ENCODE measurements at places on chromosomes 5 and 9.

- no peak for DNase-seq
Measured at GRCh38 chr5:150517272-150518152, 9.6 kb downstream of the NDST1 start.

DNA sequence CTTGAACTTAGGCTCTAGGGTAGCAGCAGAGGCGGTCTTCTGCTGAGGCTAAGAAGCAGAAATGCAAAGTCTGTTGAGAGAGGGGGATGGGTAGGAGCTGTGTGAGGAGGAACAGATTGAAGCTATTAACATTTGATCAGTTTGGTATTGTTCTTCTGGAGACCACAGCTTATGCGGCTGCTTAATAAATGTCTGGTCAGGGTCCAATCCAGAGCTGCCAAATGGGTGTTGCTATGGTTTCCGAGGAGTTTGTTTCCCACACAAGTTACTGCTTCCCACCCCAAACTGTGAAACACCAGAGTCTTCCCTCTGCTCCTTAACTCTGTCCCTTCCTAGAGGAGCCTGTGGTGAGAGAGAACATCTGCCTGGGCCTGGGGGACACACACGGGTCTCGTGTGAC is 142.2 kb upstream of the KLF4 start:
- no peak for DNase-seq

- no peak for DNase-seq
Measured at GRCh38 chr9:101495810-101496209, 37.8 kb upstream of the RNF20 start.

GRCh38 chr5:117299936-117300328 is 725.3 kb upstream of the SEMA6A start:
- DNase-seq = no peak

DNA sequence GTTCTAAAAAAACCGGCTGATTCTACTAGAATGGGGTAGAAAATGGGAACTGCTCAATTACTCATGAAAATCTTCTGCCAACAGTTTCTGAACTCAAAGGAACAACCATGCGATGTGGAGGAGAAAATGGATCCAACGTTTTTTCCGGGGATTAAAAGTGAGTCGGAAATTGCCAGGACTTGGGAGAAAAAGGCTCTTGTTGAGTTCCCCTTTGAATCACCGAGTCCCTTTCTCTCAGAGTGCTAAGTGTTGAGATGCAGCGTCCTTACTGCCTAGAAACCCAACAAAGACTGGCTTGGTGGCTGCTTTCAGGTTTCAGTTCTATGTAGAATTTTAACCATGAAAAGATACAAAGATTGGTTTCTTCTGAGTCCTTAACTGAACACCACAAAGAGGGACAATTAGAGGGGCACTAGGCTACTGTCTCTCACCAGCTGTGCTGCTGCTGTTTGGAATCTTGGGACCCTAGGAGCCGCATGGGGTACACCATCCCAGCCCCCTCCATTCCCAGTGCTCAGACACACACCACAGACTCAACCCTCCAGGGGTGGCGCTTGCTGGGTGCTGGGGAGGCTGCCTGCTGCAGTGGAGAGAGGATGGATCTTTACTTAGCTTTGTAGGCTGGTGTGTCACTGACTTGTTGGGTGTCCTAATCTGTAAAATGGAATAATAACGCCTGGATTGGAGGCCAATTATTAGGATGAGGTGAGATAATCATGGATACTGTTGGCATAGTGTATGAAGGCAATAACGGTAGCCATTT is 21.5 kb upstream of the NEUROG1 start:
- DNase-seq = no peak

- no peak for DNase-seq
Measured at GRCh38 chr5:53017383-53017782, 28.2 kb downstream of the ITGA2 start.

GRCh38 chr5:16464664-16465543 is 696 bp downstream of the ZNF622 start:
- no peak for DNase-seq

- no peak for DNase-seq
Measured at GRCh38 chr5:102223542-102224477, 72.3 kb downstream of the SLCO4C1 start.

- no peak for DNase-seq
Measured at GRCh38 chr5:73183481-73183891, 10.5 kb downstream of the TMEM174 start.

GRCh38 chr5:10409504-10409903 is 32.2 kb upstream of the ROPN1L start:
- DNase-seq = no peak

- DNase-seq = no peak
Measured at GRCh38 chr5:91018200-91018599, 364.9 kb downstream of the ARRDC3 start.

DNA sequence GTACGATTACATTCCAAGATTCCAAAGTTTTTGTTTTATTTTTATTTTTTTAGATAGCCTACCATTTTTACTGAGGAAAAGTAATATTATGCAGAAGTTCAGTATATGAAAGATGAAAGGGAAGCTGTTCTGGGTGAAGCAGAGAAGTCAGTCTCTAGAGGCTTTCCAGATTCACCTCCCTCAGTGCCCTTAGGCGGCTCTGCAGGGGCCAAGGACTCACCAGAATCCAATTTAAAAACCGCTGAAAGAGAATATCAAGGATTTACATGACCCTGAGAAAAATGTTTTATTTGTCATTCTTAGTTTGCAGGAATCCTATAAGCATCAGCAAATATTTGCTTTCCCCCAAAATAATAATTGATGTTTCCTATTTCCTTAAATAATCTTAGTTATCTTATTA is 1084.6 kb upstream of the ARRDC3 start:
- no peak for DNase-seq
